ENCODE measurements at places on chromosomes 6 and 20.

- DNase-seq = no peak
Observed at GRCh38 chr6:46849361-46849690, 56.1 kb downstream of the MEP1A start.

DNA sequence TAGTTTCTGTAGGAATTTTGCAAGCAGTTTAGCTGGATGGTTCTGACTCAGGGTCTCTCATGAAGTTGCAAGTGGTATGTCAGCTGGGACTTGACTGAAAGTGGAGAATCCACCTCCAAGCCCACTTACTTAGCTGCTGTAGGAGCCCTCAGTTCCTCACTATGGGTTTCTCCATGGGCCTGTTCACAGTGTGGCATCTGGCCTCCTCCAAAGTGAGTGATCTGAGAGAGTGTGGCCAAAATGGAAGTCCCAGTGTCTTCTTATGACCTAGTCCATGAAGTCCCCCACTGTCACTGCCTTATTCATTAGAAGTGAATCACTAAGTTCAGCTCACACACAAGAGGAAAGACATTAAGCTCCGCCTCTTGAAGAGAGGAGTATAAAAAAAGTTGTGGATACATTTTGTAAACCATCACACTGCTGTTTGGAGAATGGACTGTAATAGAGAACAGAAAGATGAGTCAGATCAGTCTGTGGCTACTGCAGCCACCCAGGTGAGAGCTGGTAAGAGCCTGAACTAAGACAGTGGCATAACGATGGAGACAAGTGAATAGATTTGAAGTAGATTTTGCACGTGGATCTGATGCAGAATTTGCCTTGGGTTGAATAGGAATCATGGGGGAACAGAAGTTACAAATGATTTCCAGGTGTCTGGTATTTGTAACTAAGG, 4.9 kb upstream of the NELFCD start:
- DNase-seq = no peak

GRCh38 chr6:31122791-31123706, 2.8 kb upstream of the CDSN start:
- DNase-seq = no peak

- DNase-seq = no peak
Observed at GRCh38 chr6:115885636-115886366, 174.9 kb downstream of the FRK start.

DNA sequence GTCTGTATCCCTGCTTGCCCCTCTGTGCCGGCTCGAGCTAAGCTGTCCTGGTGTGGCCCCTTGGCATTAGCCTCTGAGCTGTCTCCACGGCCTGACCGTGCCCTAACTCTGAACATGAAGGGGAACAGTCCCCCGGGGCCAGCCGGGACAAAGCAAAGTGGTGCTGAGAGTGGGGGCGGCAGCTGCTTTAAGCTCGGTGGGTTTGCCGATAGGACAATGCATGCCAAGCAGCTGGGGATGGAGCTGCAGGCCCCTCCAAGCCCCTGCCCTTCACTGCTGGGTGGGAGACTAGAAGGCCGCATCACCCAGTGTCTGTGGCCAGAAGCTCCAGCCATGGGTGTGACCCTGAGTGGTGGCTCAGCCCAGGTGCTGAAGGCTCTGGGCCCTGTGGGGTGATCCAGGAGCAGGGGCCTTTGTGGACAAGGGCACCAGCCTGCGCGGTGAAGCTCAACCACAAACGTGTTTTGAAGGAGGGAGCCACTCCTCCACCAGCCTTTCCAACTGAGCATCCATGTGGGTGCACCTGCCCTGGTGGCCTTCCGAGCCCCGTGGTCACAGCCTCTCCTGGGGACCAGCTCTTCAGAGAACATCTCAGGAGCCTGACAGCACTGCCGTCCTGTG, 242.5 kb downstream of the ERMARD start:
- no peak for DNase-seq

GRCh38 chr6:45420909-45421708, 43.4 kb upstream of the SUPT3H start:
- DNase-seq = no peak

All from immature natural killer cell (primary cell).